ENCODE measurements at places on chromosomes 7 and 10.

GRCh38 chr7:149855361-149856305 lies 17.5 kb downstream of the ZNF862 start:
- DNase-seq: no peak

DNA sequence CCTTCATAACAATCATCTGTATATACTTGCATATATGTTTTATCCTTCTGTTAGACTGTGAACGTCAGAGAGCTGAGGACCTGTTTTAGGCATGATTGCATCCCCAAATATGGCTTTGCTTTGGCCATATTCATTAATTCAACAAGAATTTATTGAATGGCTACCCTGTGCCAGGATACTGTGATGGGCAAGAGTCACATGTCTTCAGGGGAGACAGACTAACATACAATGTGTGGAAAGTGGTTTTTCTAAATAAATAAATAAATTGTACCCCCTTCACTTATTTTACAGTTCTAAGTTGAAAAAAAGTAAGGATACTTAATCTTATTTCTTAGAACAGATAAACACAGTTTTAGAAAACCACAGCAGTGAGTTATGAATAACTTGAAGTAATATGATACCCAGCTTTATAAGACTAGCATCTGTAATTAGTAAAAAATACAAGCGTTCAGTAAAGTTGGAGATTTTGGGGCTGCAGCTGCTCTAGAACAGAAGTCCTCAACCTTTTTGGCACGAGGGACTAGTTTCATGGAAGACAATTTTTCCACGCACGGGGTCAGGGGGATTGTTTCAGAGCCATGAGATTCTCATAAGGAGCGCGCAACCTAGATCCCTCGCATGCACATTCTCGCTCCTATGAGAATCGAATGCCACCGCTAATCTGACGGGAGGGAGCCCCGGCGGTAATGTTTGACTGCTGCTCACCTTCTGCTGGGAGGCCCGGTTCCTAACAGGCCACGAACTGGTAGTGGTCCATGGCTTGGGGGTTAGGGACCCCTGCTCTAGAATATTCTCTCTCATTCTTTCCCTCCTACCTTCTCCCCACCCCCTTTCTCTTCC lies 89.4 kb upstream of the MTPN start:
- DNase-seq: no peak

DNA sequence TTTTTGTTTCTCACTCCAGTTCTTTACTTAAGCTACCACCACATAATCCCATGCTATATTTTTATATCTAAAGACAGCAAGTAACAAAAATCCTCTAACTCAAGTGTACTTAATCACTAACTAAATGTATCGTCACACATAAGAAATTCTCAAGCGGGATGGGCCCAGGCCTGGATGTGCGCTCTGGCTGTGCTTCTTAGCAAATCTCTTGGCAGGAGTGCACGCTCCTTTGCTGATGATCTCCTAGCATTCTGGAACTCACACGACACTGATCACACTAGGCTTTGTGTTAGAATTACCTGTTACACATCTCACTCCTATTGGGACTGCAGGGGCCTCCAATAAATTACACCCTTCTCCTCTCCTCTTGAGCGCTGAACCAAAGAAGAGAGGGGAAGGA lies 46.7 kb upstream of the CALD1 start:
- no peak for DNase-seq

- no peak for DNase-seq
Observed at GRCh38 chr7:155357573-155358041, 59.9 kb downstream of the INSIG1 start.

- DNase-seq: no peak
Observed at GRCh38 chr7:92057375-92057774, 76.9 kb downstream of the CYP51A1 start.

- DNase-seq: no peak
Observed at GRCh38 chr10:113561214-113561613, 8.4 kb downstream of the HABP2 start.

DNA sequence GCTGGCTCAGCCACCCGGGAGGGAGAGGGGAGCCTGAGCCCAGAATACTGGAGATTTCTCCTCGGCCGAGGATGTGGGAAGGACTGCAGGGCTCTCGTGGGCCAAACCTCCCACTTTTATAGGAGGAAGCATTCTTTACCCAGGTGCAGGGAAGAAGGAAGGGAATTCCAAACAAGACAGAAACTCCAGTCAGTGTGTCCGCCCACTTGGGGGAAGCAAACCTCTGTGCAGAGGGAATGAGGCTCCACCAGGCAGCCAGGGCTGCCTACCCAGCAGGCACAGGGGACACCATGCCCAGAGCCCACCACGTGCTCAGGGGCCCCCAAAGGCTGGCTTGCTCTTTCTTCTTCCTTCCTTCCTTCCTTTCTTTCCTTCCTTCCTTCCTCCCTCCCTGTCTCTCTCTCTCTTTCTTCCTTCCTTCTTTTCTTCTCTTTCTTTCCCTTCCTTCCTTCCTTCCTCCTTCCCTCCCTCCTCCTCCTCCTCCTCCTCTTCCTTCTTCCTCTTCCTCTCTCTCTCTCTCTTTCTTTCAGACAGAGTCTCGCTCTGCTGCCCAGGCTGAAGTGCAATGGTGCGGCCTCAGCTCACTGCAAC lies 15.4 kb upstream of the FZD9 start:
- DNase-seq: no peak

DNA sequence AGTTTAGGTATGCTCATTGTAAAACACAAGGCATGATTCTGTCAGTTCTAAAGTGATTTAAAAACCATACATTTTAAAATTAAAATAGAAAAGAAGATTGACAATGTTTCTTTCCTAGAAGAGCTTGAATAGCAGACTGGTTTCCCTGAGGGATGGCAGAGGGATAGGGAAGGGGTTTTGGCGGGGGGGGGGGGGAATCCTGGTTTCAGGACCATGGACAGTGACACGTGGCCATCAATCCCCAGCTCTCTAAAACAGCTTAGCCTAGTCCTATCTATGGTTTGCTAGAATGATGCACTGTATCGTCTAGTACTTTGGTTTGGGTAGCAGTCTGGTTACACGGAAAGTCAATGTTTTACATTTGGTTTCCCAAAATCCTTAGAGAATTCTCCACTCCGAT lies 88.7 kb downstream of the PHYHIPL start:
- no peak for DNase-seq

DNA sequence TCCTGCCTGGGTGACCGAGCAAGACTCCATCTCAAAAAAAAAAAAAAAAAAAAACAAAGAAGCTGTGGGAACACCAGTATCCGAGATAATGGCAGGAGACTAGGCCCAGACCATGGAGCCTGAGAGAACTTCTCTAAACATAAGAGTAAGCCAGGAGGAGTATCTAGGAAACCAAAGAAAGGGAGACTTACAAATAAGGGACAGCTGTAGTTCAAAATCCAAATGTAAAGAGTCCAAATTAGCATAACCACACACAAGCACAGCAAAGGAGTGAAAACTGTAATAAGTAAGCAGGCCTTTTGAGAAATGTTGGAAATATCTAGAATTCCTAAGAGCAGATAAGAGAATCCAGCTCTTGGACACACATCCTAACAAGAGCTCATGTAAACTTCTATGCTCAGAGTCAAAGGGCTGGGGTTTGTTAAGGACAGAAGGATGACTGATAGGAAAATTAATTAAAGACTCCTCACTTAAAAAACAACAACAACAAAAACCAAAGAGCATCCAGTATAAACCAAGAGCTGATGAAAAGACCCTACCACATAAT lies 15.8 kb downstream of the ZNF25 start:
- no peak for DNase-seq

DNA sequence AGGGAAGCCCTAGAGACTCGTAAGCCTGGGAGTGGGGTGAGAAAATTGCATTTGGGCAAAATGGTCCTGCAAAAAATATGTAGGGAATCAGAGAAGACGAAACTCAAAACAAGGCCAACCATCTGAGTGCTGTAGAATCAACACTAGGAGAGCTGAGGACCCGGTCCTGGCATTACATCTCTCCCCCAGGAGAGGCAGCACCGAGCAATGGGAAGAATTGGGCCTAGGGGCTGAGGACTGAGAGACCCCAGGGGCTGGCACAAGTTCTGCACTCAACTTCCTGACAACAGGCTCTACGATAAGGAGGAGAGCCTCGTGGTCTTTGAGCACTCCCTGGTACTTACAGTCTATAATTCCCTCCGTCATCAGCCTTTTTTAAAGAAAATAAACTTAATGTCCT lies 47.6 kb downstream of the BPGM start:
- no peak for DNase-seq

DNA sequence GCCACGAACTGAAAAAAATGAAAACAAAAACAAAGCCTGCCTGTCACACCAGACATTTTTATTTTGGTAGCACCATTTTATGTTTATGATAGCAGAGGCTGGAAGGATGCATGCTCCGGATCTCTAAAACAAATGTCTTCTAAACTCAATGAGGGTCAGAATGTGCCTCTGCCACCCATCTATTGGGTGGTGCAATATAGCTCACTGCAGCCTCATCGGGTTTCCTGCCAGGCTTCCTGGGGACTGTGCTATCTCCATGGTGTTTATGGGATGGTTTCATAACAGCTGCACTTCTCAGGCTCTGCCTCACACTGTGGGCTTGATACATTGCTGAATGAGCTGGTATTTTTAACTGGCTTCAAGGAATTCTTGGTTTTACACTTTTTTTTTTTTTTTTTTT lies 94.4 kb downstream of the ITIH5 start:
- DNase-seq: no peak

GRCh38 chr10:92492748-92493240 lies 81.1 kb downstream of the IDE start:
- DNase-seq: no peak

DNA sequence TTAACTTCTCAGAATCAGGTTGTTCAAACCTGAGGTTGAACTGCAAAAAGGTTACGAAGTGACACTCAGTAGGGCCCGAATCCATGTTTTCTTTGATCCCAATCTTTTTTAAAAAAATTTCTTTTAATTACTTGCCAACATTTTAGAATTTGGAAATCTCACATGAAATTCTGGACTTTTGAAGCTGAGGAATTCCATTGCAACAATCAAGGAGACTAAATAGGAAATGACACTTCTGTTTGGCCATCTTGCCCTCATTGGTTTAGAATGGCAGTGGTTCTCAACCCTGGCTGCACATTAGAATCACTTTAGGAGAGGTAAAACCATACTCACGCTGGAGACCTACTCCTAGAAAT lies 471 bp upstream of the TOMM7 start:
- peak; percentile 5 for DNase-seq

DNA sequence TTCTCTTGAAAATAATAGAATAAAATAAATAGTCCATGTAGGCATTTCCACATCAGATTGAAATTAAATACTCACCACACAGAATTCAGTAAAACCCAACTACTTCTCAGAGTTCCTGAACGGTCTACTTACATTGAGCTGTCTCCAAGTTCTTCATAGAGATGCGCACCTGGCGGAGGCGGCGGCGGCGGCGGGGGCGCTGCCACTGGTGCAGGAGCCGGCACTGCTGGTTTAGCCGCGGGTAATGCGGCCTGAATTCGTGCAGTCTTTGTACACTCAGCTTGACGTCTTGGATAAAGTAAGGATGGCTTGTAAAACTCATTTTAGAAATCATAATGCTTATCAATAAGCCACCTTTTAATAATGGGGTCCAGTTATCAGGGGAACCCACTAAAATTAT lies 973.8 kb downstream of the PCDH15 start:
- no peak for DNase-seq

- DNase-seq: no peak
Observed at GRCh38 chr7:17466216-17466615, 167.8 kb downstream of the AHR start.

GRCh38 chr7:79820387-79820786 lies 314.2 kb upstream of the GNAI1 start:
- DNase-seq: no peak

GRCh38 chr7:135352285-135352684 lies 118.6 kb downstream of the STRA8 start:
- no peak for DNase-seq

DNA sequence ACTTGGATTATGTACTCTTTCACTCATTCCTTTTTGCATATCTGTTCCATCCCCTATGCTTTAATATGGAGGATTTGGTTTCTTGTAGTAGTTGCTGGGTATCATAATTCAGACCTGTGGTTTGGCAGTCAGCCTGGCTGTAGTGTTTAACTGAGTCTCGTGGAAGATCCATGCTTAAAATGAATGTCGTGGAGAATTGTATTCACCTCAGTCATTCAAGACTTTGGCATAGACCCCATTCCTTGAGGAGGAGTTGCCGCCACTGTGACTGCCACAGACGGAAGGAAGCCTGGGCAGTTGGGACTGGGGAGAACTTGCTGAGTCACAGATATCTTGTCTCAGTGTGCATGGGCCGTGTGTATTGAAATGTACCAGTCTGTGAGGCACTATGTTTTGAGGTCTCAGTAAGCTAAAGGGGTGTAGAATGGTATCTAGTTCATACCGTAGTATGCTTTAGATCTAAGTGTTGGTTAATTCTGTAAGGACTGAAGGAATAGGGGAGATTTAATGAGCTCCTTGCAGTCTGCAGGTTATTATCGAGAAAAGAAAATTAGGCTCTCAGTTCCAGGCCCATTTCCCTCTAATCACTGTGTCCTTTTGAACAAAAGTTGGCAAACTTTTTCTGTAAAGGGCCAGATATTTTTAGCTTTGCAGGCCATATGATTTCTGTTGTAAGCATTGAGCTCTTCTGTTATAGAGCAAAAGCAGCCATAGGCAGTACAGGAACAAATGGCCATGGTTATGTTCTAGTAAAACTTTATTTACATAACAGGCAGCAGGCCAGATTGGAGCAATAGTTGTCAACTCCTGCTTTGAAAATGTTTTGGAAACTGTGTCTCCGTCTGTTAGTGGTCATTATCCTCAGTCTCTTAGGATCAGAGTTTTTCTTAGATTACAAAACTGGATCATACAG lies 76.8 kb downstream of the TPST1 start:
- DNase-seq: no peak

DNA sequence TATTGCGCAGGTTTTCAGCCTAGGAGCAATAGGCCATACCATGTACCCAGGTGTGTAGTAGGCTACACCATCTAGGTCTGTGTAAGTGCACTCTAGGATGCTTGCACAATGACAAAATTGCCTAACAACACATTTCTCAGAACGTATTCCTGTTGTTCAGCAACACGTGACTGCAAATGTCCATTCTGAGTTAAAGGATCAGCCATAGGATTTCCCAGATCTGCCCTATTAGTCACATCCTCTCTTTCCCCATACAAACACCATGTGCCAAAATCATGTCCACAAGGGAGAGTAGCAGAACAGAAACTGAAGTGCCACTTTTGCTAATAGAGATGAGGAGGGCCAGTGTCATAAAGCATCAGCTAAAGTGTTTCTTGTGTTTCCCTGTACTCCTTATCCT lies 42.6 kb upstream of the AMPH start:
- no peak for DNase-seq

DNA sequence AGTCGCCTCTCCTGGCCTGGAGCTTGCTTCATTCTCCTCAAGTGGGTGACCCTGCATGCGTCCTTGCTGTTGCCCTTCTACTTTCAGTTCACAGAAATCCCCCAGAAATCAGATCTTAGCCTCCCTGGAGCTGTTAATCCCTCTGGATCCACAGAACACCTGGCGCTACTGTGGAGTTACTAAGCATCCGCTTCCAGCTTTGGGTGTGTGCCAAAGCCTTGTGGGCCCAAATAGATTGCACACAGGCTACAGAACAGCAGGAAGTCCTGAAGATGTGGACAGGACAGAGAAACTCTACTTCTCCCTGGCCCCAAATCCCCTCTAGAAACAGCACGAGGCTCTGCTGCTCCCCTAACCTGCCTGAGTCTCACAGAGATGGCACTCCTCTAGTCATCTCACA lies 36.6 kb upstream of the PDLIM1 start:
- DNase-seq: no peak

Measured in stimulated activated naive CD8-positive, alpha-beta T cell treated with anti-CD3 and anti-CD28 coated beads, Interleukin-15, amount 100 ng/mL, for 72 hours (primary cell).